Stimulated activated CD4-positive, alpha-beta T cell treated with anti-CD3 and anti-CD28 coated beads, Interleukin-1b, Interleukin-23, amount 100 ng/mL, for 48 hours (primary cell): ENCODE measurements at places on chromosomes 5 and 9.

GRCh38 chr9:96084331-96084734 lies 208.8 kb downstream of the ERCC6L2 start:
- DNase-seq: no peak

DNA sequence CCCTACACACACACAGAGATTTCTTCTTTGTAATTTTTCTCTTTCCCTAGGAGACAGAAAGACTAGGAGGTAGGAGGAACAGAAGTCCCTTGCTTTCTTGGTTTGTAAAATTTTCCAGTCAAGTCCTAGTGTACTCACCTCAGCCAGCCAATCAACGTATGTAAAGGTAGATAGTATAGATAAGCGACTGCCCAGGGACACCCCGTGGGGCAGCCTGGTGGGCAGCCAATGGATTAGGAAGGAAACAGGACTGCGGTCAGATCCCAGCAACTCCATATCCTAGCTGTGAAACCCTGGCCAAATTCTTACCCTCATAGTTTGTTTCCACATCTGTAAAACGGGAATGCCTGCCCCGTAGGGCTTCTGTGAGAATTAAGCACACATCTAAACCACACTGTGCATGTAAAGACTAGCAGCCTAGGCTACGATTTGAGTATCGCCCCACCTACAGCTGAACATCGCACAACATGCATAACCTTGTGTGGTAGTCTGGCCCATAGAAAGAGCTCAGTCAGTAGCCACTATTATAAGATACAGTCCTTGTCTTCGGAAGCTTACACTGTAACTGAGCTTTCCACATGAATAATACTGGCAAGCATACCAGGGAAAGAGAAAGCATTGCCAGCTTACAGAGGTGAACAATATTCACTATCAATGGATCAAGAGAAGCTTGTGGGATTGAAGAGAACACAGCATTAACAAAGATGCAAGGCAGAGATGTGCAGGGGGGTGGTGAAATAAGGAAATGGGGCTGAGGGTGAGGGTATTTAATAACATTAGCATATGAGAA lies 353.4 kb upstream of the PANK3 start:
- no peak for DNase-seq

DNA sequence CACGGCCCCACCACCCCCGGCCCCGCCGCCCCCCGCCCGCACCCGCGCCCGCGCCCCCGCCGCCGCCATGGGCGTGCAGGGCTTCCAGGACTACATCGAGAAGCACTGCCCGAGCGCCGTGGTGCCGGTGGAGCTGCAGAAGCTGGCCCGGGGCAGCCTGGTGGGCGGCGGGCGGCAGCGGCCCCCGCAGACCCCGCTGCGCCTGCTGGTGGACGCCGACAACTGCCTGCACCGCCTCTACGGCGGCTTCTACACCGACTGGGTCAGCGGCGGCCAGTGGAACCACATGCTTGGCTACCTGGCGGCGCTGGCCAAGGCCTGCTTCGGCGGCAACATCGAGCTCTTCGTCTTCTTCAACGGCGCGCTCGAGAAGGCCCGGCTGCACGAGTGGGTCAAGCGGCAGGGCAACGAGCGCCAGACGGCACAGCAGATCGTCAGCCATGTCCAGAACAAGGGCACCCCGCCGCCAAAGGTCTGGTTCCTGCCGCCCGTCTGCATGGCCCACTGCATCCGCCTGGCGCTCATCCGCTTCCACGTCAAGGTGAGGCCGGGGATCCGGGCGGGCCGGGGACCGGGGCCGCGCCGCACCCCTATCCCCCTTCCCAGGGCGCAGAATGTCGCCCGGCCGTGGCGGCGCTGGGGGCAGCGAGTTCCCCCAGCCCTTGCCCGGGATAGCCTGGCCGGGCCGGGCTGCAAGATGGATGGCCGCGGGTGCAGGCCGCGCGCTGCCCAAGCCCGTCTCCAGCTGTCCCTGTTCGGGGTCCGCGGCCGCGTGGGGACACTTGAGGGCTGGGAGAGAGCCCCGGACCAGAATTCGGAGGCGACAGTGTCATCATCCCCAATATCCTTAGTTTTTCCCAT lies 594 bp downstream of the FAM120A start:
- peak; percentile 46 for DNase-seq

- DNase-seq: no peak
These were observed 79.4 kb downstream of the ARHGEF28 start for GRCh38 chr5:73705364-73705763.

- no peak for DNase-seq
These were observed 6.0 kb downstream of the RNF44 start for GRCh38 chr5:176530983-176531901.

- no peak for DNase-seq
These were observed 21.4 kb upstream of the SNAPC3 start for GRCh38 chr9:15401266-15401665.

DNA sequence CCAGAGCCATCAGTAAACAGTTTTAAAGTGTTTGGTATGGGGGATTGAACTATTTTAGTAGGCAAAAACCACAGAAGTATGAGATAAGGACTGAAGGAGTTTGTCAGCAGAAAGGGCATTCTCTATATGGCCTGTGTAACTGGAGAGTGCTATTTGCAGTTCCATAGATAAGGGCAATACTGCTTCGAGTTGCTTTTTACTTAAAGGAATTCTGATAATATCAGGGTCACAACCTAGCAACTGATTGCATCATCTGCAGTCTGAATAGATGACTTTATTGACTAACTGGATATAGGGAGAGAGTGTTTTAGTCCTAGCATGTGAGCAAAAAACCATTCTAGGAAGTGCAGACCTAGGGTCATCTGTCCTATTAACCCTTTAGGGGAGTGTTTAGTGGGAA lies 645.2 kb upstream of the PTPRD start:
- no peak for DNase-seq

- no peak for DNase-seq
These were observed 9.6 kb upstream of the CCDC171 start for GRCh38 chr9:15543047-15543813.

- DNase-seq: no peak
These were observed 6.4 kb upstream of the SRP19 start for GRCh38 chr5:112854651-112855050.

- DNase-seq: no peak
These were observed 240.3 kb downstream of the TLE4 start for GRCh38 chr9:79812099-79812498.

- no peak for DNase-seq
These were observed 129.7 kb upstream of the BOD1 start for GRCh38 chr5:173746047-173746646.

DNA sequence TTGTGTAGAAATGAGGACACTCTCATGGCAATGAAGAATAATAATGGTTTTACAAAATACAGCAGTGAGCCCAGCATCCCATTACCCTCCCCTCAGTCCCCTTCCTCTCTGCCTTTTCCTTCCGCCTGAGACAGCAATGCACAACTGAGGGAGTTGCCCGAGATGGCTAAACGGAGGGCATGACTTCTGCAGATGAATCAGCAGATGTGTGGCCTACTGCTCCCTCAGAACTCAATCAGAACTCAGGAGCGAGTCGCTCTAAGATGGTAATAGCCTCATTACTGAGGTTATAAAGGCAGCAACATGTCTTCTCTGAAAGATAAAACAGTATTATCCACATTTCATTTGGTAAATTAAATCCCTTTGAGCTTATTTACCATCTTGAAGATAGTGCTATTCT lies 326.6 kb downstream of the ENC1 start:
- DNase-seq: no peak

- DNase-seq: no peak
These were observed 36.3 kb upstream of the LRRTM2 start for GRCh38 chr5:138911441-138911840.

GRCh38 chr5:132678735-132679134 lies 4.9 kb downstream of the IL4 start:
- no peak for DNase-seq
